H9 (cell line): ENCODE measurements at places on chromosomes 1 and 21. TPM values are rescaled to one million over a fixed set of nuclear protein-coding genes. Genes with fewer than 3 reads are reported as not detected.

Gene CFAP107
- not detected in 2 replicates for total RNA-seq

Gene KPRP
- total RNA-seq: not detected in 2 replicates

Gene OR14A2
- not detected in 2 replicates for total RNA-seq

Gene NMNAT2
- total RNA-seq: 11.4 and 11.5 TPM in 2 replicates

Gene SNRNP40
- 121 and 132 TPM in 2 replicates for total RNA-seq

Gene PIK3C2B
- 13.1 and 13.2 TPM in 2 replicates for total RNA-seq

Gene SH3BGR
- 2.9 and 4.3 TPM in 2 replicates for total RNA-seq

Gene S100A2
- 0.57 and 0.92 TPM in 2 replicates for total RNA-seq

Gene PIK3R3
- 11.4 and 12.4 TPM in 2 replicates for total RNA-seq

Gene KCNJ15
- total RNA-seq: not detected in 2 replicates

Gene ARTN
- total RNA-seq: 10.6 and 11.6 TPM in 2 replicates

Gene TNNT2
- 5.9 and 8.6 TPM in 2 replicates for total RNA-seq

Gene GABPA
- total RNA-seq: 20.4 and 22.5 TPM in 2 replicates

Gene LAMC2
- total RNA-seq: 6.8 and 7.4 TPM in 2 replicates

Gene CR1
- total RNA-seq: 0.02 and 0.04 TPM in 2 replicates

Gene COL9A2
- total RNA-seq: 4.5 TPM in 2 replicates
